ENCODE measurements at places on chromosomes 7 and 10.

DNA sequence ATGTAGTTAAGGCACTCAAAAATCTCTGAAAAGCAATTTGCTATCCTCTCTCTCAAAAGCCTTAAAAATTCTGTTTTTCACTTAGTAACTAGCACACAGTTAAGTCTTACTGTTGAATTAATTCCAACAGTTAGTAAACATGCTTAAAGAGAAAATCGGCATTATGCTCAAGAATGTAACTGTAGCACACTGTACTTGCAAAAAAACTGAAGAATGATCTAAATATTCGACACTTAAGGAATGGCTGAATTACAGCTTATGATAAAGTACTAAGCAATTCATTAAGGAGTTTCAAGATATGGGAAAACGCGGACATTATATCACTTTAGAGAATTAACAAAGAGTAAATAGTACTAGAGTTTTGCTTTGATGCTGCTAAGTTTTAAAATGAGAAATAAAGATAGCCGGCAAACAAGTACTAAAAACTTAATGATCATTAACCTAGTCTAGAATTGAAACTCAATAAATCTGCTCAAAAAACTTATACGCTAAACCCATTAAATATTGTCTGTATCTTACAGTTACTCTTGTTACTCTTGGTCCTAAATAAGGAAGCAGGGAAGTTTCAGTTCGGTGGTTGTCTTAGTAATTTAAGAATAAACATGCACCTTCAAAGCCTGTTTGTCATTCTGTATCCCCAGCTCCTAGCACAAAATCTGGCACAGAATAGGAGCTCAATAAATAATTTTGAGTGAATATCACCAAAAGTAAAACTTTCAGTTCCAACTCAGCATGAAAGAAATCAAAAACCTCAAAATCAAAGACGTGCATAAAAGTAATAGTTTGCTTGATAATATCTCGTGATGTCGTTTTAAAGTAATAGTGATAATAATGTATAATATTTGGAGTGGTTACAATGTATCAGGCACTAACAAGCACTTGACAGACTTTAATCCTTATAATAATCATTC, 1.2 kb downstream of the TRDMT1 start:
- DNase-seq: no peak

DNA sequence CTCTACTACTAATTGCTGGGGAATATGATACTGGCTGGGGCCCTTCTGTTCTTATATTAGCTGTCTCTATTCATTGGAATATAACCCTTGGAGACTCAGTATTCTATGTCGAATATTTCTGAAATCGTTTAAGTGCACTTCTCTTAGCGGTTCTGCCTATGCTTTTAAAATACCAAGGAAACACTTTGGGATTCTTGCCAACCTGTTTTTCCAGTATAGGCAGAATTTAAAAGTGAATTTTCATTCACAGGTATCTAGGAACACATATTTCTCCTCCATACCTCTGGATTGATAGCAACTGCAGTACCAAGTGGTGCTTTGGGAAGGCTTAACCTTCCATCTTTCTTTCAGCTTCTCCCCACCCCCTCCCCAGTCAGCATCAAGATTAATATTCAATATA, 370.3 kb upstream of the LRRN3 start:
- no peak for DNase-seq

- no peak for DNase-seq
These were observed 127.3 kb downstream of the CAMK1D start for GRCh38 chr10:12476656-12477055.

GRCh38 chr7:74202841-74203556, 6.8 kb upstream of the LAT2 start:
- DNase-seq: peak; percentile 74

GRCh38 chr7:137282043-137282442, 61.5 kb downstream of the PTN start:
- no peak for DNase-seq

DNA sequence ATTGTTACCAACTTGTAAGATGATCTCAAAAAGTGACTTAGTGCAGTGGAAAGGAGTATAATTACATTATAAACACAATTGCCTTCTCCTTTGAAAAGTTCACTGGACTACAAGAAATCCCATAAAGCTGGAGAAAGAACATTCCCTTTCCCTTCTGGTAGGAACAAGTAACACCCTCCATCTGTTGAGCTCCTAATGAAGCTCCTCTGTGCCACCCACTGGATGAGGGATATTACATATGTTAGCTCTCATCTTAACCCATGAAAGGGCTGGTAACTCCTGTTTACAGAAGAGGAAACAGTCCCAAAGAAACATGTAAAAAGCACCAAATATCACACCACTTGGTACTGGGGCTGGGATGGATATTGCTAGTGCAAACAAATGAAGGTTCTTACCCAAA, 8.1 kb downstream of the PGAM1 start:
- DNase-seq: no peak

DNA sequence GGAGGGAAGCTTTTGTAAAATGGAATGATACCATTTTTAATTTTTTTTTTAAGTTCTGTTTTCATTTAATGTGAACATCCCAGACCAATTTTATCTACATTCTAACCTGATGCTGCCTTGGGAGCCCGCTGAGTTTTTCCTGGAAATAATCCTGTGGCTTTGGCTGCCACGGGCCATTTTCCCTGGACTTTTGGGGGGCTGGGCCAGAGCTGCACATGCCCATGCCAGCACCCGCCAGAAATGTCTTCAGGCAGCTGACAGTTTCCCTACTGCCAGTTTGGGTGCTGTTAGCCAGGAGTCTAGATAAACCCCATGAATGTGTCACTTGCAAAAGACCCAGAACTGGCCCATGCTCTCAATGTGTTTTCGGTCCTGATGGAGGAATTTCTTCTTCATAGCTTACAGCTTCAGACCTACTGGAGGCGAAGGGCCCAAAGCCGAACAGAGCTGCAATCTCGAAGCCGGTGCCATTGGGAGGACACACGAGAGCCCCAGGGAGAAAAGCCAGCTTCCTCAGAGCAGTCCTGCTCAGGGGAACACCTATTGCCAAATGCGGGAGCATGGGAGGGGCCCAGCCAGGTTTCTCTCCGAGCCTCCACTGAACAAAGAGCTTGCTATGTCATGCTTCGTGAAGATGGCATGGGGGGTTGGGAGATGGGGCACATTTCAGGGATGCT, 444.2 kb upstream of the MKI67 start:
- no peak for DNase-seq

GRCh38 chr7:145088111-145088745, 252.4 kb upstream of the TPK1 start:
- no peak for DNase-seq

DNA sequence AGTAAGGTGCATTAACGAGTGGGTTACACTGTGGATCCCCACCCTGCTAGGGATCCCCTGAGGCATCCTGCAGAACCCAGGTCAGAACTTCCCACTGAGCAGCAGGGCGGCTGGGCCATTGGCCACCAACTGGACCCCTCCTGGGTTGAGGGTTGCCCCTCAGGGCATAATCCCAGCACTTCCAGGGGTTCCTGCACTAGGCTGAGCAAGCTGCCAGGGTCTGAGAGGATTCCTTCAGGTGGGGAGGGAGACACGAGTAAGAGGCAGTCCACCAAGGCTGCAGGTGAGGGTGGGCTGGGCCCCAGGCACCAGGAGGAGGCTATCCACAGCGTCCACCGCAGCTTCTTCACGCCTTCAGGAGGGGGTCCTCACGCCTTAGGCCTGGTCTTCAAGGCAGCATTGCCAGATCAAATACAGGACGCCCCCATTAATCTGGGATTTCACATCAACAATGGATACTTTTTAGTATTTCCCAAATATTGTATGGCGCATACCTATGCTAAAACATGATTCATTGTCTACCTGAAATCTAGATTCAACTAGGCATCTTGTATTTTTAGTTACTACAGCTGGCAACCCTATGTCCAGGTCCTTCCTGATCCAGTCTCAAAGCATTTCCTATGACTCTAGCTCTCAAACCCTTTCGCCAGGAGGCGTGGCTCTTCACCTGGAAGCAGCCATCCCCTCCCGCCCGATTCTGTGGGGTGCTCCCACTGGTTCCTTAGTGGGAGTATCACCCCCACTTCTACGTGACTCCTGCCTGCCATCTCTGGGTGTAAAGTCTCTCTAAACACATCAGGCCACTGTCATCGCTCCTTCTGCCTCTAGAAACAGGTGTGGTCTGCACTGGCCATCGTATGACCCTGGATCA, 4.1 kb downstream of the PRKAG2 start:
- DNase-seq: no peak

DNA sequence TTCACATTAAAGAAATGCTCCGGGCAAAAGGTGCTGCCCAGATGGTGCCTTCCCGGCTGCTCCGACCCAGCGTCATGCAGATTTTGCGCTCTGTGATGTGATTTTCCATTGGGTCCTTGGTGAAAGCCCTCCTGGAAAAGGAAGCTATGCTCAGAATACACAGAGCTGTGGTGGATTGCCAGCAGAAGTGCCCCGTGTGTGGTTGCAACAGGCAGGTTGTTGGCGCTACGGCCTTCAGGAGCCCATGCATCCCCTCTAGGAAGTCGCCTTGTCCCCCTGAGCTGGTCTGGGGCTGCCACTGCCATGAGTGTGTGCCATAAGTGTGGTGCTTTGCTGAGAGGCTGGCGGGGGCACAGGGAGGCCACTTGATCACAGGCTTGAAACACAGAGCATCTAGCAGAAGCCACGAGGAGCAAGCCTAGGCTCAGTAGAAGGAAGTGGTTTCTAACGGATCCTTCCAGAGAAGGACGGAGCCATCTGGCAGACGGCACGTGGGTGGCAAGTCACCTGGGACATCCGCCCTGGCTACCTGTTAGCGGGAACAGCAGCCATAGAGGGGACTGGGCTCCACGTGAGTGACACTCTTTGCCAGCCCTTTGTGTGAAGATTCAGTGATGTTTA, 210.9 kb downstream of the CUX1 start:
- DNase-seq: no peak

DNA sequence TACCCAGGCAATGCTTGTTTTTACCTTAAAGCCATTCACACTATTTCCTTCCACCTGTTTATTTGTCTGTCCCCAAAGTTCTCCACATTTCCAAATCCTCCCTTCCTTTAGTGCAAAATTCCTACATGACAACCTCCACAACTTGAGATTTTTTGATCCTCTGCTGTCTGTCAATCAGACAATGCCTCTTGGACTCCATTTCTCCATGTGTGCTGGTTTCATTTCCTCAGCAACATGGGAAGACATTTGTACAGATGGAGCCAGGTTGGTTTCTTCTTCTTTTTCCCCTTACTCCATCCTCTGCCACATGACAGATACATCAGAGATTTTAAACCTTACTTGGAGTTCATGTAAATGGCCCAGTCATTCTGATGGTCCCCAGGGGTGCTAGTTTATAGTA, 19.1 kb upstream of the GIMAP2 start:
- DNase-seq: no peak

DNA sequence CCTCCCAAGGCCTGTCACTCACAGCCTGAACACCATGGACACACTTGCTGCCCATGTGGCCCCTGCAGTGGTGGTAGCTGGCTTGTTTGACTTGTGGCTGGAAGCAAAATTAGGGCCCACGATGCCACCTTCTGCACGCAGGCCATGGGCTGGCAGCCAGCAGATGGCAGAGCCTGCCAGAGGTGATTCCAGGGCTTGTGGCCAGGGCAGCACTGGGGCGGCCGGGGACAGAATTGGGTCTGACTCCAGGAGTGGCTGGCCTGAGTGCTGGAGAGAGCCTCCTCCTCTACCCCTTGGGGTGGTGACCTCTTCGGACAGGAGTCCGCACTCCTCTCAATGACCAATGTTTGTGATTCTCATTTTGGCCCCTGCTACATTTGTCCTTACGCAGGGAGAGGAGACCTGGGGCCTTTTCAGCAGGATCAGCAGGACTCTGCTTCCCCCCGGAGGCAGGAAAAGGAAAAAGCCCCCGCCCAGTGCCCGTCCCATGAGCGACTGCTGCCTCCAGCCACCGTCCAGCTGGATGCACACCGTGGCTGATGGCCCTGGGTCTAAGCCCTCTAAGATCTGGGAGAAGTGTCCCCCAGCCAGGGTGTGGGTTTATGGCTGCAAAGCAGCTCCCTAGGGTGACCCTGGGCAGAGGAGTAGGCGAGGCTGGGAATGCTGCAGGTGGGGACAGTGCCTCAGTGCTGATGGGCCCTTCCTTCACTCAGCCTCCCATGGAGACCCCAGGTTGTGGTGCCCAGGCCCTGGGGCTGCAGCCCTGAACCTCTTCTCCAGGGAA, 26.5 kb downstream of the DNAJB12 start:
- peak; percentile 73 for DNase-seq

DNA sequence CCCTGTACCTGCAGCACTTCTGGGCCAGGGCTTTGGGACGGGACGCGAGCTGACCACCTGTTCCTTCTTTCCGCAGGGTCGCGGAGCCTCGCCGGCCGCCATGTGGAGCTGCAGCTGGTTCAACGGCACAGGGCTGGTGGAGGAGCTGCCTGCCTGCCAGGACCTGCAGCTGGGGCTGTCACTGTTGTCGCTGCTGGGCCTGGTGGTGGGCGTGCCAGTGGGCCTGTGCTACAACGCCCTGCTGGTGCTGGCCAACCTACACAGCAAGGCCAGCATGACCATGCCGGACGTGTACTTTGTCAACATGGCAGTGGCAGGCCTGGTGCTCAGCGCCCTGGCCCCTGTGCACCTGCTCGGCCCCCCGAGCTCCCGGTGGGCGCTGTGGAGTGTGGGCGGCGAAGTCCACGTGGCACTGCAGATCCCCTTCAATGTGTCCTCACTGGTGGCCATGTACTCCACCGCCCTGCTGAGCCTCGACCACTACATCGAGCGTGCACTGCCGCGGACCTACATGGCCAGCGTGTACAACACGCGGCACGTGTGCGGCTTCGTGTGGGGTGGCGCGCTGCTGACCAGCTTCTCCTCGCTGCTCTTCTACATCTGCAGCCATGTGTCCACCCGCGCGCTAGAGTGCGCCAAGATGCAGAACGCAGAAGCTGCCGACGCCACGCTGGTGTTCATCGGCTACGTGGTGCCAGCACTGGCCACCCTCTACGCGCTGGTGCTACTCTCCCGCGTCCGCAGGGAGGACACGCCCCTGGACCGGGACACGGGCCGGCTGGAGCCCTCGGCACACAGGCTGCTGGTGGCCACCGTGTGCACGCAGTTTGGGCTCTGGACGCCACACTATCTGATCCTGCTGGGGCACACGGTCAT, 13.3 kb downstream of the GPR146 start:
- no peak for DNase-seq

DNA sequence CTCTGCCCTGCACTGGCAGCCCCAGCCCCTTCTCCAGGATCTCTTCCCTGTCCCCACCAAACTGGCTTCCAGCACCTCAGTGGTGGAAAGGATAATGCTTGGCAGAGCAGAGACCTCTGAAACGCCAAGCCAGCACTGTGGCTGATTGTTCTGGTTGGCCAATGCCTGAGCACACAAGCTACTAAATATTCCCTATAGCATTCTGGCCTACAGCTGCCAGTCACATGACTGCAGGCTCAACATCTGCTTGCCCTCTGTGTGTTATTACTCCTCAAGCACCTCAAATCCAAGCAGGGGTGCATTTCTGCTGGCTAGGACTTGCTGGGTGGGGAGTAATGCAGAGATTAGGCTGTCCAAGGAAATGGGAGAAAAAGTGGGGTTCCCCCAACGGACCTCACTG, 6.1 kb downstream of the TBATA start:
- DNase-seq: peak; percentile 18

Data from AG20443 (cell line).